Stimulated activated CD8-positive, alpha-beta memory T cell treated with anti-CD3 and anti-CD28 coated beads, Interleukin-2, amount 100 ng/mL, for 1 hour (primary cell): ENCODE measurements at places on chromosomes 1 and 21.

DNA sequence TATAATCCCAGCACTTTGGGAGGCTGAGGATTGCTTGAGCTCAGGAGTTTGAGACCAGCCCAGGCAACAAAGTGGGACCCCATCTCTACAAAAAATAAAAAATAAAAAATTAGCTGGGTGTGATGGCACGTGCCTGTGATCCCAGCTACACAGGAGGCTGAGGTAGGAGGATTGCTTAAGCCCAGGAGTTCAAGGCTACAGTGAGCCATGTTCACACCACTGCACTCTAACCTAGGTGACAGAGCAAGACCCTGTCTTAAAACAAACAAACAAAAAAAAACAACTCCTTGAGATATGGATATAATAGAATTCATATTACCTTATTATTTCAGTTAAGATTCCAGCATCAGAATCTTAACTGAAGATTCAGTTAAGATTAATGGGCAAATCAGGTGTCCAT, 52.4 kb downstream of the RPL5 start:
- no peak for DNase-seq

- DNase-seq, result no peak
Observed at GRCh38 chr1:32701421-32701911, 1.1 kb downstream of the SYNC start.

- DNase-seq, result no peak
Observed at GRCh38 chr1:199619223-199619622, 408.3 kb upstream of the NR5A2 start.

DNA sequence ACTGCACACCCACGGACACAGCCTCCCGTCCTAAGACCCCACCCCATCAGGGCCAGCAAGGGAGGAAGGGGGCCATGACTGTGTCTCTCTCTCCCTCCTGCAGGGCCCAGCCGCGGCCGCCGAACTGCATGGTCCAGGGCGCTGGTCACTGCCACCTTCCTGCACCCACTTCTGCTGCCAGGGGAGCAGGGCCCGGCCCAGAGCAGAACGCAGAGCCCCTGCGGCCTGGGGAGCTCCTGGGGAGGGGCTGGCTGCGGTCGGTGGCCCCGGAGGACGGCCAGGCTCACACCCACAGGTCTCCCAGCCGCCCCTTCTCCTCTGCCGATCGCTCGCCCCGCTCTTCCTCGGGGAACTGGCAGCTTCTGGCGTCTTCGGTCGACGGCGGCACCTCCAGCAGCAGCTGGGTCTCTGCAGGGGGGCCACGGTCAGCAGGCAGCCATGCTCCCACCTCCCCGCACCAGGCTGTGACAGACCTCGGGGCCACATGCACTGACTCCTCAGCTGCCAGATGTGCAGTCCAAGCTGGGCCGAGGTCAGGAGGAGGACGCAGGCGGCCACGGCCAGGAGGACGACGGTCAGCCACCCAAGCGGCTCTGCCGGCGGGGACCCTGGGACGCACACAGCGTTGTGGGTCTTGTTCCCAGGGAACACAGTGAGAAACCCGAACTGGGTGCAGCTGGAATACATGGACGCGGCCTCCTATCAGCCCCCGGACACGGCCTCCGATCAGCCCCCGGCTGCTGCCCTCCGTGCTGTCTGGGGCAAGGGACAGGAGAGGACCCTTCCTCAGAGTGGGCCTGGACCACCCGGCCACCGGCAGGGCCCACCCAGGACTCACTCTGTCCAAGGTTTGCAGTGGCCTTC, 2.6 kb downstream of the TNFRSF18 start:
- DNase-seq, result no peak

DNA sequence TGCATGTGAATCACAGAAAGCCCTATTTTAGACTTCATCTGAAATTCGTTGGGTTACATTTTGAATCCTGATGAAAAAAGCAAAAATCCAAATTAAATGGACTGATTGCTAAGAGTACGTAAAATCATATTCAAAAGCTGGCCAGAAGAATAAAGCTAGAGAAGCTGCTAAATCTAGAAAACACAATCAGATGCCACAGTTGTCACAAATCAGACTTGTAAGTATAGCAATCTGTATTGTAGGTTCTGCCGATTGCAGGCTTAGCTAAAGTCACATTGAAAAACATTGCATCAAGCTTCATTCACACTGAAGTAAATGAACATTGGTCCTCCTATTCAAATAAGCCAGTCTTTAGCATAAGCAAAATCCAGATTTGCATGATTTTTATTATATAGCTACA, 235.1 kb upstream of the ST6GALNAC5 start:
- no peak for DNase-seq

DNA sequence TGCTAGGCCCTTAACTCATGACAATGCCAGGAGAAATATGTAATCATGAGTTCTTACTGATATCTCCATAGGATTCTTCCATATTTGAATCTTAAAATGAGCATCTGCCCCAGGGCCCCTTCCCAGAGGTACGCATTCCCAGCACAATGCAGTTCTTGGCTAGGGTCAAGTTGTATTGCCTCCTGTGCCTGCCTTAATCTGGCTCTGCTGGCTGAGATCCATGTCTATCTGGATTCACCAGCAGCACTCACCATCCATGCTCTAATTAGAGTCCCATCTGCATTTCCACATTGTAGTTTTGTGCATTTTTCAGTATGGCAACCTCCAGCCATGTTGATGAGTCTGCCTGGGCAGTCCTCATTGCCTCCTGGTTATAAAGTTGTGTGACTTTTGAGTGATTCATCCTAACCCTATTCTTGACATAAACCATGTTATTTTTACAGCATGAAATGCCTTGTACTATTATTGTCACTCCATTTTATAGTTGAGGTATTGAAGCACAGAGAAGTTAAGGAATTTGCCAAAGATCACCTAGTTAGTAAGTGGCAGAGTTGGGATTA, 55.9 kb downstream of the CAMSAP2 start:
- DNase-seq, result no peak

DNA sequence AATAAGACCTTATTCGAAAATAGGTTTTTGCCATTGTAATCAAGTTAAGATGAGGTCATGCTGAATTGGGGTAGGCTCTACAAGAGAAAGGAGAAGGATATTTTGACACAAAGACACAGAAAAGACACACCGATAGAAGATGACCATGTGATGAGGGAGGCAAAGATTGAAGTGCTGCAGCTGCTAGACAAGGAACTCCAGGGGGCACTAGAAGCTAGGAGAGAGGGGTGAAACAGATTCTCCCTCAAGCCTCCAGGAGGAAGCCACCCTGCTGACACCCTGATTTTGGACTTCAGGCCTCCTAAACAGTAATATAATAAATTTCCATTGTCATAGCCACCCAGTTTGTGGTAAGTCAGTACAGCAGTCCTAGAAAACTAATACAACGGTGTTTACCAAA, 506.8 kb upstream of the CAMK1G start:
- no peak for DNase-seq

DNA sequence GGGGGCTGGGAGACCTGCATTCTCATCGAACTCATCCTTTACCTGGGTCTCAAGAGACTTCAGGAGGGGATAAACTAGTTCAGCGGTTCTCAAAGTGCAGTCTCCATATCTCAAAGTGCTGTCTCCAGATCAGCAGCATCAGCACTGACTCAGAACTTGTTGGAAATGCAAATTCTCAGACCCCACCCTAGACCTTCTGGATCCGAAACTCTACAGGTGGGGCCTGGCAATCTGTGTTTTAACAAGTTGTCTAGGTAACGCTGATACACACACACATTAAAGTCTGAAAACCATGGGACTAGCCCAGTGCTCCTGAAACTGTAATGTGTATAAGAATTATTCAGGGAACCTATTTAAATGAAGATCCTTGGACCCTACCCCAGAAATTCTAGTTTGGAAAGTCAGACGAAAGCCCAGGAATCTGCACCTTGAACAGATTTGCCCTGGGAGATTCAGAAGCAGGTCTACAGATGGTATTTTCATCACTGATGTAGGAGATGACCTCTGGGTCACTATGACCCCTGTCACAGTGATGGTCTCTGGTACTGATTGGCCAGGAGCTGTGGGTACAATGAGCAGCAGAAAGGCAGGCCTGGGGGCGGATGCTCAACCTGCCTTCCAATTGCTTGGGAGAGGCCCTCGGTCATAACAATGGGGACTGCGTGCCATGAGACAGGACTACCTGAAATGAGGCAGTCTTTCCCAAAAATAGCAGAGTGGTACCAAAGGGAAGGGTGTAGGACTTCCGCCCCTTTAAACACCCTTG, 127.2 kb downstream of the FAM78B start:
- no peak for DNase-seq

DNA sequence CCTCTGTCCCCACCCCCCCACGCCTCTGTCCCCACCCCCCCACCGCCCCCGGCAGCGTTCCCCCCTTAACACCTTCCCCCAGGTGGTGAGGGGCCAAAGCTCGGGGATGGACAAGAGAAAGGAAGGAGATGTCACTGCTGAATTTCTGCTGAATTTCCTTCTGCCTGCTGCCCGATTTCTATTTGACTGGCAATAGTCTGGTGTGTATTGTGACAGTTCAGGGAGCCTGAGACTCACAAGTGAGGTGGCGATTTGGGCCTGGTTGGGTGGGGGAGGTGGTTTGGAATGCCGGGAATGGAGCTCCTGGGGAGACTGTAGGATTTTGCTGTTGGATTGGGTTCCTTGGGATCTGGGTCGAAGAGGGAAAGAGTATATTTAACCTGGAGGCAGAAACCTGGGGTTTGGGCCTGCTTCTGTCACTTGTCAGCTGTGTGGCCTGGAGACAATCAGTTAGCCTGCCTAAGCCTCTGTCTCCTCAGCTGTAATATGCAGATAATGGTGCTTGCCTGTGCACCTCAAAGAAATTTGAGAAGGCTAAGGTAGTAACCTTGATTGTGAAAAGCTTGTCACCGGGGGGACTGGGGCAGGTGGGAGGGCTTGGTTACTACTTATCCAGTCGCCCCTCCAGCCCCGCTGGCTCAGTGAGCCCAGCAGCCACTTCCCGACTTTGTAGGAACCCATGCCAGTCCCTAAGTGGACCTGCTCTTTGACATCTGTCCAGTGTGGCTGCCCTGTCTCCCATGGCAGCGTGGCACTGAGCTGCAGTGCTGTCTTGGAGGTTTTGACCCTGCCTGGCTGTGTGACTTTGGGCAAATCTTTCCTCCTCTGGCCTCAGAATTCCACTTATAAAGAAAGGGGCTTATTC, 7.7 kb upstream of the LMNA start:
- no peak for DNase-seq

GRCh38 chr1:97632776-97633175, 288.1 kb downstream of the DPYD start:
- no peak for DNase-seq

- DNase-seq, result no peak
Observed at GRCh38 chr1:24870551-24871195, 59.4 kb downstream of the RUNX3 start.

DNA sequence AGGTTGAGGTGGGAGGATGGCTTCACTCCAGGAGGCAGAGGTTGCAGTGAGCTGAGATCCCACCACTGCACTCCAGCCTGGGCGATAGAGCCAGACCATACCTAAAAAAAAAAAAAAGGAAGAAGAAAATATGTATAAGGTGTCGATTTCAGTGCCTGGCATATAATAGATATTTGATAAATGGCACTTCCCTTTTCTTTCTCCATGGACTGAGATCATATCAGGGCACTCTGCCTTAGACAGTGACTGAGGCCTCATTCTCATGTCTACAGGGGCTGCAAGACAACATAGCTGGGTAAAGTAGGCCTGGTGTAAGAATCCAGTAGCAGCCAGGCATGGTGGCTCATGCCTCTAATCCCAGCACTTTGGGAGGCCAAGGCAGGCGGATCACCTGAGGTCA, 21.2 kb downstream of the PCAT6 start:
- no peak for DNase-seq

- no peak for DNase-seq
Observed at GRCh38 chr1:51653127-51653526, 36.2 kb downstream of the OSBPL9 start.

GRCh38 chr1:31208361-31208945, 31.2 kb downstream of the NKAIN1 start:
- DNase-seq, result no peak

DNA sequence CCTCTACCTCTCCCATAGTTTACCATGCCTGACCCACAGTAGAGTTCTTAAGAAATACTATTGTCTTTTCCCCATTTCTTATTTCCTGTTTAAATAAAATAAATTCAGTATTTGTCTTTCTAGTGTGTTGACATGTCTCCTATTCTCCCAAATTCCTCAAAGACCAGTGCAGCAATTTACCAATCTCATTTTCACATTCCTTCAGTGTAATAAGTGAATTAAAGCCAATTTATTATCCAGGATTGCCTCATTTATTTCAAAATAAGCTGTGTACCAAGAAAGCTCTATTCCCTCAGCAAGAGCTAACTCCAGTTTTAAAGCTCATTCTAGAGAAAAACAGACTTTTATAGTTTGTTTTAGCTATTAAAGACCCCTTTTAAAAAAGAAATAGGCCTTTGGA, 49.9 kb downstream of the DISC1 start:
- DNase-seq, result no peak

DNA sequence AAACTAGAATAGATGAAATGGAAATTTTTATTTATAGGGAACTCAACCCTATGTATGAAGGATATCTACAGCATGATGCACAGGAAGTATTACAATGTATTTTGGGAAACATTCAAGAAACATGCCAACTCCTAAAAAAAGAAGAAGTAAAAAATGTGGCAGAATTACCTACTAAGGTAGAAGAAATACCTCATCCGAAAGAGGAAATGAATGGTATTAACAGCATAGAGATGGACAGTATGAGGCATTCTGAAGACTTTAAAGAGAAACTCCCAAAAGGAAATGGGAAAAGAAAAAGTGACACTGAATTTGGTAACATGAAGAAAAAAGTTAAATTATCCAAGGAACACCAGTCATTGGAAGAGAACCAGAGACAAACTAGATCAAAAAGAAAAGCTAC, 7.9 kb downstream of the USP1 start:
- no peak for DNase-seq

- DNase-seq, result no peak
Observed at GRCh38 chr1:169610108-169610507, 19.8 kb downstream of the SELP start.

GRCh38 chr1:89200663-89201062, 1.9 kb upstream of the GBP4 start:
- DNase-seq, result no peak
